Skin of body (tissue), 3 donors: ENCODE measurements at places on chromosomes 2 and 18.
A peak's percentile ranks its signal among the peaks of the same experiment; 100 is the strongest.

- DNase-seq = no peak
These were observed 22.4 kb upstream of the ARMC9 start for GRCh38 chr2:231176066-231176465.

DNA sequence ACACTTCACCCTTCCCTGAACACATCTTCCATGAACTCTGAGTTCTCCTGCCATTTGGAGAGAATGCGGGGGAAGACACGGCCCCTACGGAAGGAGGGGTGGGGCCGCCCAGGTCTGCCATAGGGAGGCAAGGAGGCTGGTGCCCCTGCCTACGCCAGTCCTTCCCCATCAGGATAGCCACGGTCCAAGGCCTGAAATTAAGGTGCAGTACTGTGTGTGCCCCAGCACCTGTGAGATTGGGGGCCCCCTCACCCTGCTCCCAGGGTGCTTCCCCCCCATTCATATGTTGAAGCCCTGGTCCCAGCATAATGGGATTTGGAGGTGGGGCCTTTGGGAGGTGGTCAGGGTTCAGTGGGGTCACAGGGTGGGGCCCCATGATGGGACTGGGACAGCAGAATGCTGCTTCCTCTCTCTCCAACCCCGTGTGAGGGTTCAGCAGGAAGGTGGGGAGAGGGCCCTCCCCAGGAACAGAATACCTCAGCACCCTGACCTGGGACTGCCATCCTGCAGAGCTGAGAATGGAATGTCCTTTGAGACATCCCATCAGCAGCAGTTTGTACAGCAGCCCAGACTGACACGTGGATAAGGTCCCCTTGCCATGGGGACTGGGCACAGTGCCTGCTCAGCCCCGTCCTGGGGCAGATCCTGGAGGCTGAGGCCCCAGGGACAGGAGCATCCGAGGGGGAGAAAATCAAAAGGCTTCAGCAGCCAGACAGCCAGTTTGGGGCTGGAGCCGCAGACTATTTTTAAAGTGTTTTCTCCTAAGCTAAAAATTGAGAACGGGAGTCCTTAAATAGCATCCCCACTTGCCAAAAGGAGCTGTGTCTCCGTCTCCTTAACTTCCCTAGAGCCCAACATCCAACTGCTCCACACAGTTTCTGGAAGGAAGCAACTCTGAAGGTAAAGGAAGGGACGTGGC is 105.1 kb downstream of the NDUFA10 start:
- no peak for DNase-seq

- no peak for DNase-seq
These were observed 22.7 kb downstream of the ALPK2 start for GRCh38 chr18:58606236-58606635.

DNA sequence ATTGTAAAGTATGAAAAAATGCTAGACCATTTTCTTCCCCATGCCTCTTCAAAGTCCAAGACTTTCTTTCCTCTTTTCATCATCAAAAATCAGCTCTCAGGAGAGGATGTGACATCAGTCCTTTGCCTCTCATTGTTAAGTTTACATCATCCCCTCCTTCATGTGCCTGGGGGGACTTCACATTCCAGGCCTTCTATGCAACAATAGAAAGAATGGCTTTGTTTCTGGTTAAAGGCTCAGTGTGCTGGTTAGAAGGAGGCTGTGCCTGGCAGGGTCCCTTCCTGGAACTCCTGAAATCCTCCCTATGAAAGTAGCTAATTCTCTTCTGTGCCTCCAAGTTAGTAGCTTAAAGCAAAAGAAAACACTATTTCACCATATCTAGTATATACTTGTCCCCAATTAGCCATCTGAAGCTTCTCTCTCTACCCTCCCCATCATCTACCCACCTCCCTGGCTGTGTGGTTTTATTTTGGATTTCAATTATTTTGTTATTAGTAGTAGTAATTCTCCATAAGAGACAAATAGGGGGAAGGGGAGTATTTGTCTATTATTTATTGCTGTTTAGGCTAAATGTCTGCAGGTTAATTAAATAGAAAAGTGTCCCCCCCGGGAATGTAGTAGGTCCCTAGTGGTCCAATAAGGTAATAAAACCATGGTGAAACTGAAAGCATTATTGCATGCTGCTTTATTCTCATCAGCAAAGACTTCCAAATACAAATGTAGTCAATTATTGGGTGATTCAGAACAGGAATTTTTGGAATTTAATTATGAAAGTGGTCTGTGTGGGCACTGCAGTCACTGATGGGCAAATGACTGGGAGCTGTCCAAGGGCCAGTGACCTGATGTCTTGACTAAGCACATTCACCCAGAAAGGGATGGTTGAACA is 69.0 kb downstream of the CPO start:
- no peak for DNase-seq

DNA sequence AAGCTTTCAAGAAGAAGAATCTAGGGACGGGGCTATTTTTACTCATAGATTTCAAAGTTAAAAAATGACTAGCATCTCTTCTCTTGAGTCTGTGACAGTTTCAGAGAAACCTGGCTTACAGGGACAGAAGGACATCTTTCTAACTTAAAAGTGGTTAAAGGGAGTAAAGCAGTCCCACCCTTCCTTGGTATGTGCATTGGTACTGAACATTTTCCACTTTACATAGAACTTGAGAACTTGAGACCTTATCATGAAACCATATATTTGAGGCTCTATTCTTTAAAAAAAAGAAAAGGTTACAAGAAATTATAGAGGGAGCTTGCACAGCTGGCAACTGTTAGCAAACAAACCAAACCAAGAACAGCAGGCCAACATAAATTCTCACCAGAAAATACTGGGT is 73.4 kb upstream of the GAREM1 start:
- no peak for DNase-seq

DNA sequence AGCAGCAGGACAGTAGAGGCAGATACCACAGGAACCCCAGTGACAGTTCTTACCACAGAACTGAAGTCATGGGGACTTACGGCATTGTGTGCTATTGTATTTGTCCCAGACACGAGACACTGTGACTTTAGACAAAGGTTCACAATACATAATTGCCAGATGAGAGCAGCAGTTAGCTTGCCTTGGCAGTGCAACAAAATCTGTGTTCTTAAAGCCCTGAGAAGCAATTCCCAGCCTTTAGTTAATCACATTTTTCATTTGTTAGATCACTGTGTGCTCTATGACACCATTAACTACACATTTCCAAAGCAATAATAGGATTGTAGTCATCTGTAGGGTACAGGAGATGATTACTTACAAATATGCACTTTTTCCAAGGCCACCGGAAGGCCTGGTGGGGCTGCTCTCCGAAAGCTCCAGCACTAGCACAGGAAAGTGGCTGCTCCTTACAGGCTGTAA is 97.5 kb upstream of the LDLRAD4 start:
- DNase-seq = peak; percentile 80

- no peak for DNase-seq
These were observed 105.0 kb downstream of the GPD2 start for GRCh38 chr2:156541229-156541628.

DNA sequence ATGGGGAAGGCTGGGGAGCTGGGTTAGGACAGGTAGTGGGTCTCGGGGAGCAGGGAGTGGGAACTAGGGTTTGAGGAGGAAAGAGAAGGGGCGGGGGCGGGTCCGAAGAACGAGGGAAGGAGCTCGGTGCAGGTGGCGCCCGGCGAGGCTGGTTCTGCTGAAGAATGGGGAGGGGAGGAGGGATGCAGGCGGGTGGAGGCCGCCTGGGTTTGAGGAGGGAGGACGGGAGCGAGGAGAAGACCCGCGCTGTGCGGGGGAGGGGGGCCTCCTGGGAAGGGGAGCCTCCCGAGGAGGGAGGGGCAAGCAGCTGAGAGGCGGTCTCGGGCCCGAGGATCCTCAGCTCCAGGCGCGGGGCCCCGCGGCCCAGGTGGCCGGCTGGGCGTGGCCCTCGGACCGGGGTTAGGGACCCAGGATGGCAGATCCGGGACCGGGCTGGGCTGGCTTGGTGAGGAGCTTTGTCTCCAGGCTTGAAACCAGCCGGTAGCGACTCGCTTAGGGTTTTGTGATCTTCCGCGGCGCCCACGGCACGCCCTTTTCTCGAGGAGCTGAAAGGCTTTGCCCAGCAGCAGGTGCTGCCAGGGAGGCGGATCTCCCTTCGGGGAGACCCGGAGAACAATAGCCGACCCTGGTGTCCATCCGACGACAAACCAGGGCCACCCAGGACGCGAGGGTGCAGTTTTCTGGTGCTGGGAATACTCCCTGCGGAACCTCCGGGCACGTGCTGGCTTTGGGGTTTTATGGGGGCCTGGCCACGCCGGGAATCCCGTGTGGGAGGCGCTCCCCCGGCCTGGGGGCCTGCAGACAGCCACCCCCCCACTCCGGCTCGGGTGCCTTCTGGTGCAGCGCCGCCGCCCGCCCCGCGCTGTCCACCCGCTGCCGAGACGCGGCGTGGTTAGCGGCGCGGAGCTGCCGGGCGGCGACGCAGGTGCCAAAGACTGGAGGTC is 1.4 kb downstream of the DPYSL5 start:
- DNase-seq = no peak

GRCh38 chr2:190126798-190127197 is 64.3 kb upstream of the MSTN start:
- peak; percentile 22 for DNase-seq

DNA sequence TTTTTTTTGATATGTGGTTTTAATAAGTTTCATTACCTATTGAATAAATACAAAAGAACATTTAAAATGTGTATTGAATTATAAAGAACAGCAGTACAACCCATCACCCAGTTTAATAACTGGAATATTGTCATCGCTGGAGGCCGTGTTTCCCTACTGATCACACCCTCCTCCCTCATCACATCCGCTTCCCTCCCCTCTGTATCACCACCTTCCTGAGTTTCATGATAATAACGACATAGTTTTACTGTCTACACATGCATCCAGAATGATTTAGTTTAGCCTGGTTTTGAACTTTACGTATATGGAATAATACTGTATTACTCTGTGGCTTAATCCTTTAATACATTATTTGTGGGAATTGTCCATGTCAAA is 2.1 kb downstream of the SERPINB8 start:
- DNase-seq = no peak

- DNase-seq = no peak
These were observed 19.6 kb upstream of the IL1A start for GRCh38 chr2:112803691-112804521.

- DNase-seq = no peak
These were observed 191.6 kb downstream of the BABAM2 start for GRCh38 chr2:28082131-28082530.

DNA sequence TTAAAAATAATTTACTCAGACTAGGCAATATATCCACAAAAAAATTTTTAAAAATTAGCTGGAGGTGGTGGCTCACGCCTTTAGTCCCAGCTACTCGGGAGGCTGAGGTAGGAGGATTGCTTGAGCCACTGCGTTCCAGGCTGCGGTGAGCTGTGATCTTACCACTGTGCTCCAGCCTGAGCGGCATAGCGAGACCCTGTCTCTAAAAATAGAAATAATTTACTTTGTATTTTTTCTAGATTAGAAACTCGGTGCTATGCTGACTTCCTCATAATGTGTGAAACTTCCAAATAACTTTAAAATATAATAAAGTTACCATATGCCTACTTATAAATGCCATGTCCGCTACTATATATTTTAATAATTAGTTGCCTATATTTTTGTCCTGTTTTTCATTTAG is 6.7 kb downstream of the PPIG start:
- DNase-seq = no peak

DNA sequence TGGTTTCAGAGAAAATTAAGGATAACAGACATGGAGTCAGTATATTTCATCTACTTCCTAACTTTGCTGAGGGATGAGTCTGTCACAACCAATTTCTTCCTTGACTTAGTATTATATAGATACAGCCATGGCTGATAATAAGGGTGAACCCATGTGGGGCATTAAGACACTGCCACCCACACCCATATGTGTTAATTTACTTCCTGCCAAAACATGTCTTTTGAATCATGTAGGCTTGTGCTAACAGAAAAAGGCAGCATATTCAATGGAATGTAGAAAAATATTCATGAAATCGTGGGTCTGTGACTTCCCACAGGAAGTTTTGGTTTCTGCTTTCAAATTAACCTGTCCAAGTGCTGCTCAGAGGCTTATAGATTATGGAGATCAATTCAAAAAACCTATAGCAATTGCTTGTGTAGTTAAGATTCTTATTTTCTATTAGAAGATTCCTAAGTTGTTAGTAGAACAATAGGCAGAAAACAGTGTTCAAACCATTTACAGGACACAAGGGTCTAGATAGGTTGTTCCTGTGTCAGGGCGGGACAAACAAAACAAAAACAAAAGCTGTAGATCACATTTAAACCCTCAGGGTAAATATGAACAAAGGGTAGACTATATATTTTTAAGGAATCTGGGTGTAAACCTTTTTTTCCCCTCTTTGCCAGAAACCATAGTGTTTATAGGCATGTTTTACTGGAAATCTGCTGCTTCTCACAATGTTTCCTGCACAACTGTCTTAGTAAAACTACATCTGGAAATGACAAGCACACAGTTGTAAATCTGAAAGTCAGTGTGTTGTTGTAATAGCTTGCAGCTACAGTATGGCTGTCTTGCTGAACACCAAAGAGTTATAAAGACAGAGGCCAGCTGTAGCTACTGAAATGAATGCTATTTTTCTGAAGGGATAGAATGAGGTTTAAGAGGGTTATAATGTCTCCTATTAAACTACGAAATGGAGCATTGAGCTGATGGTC is 691.2 kb downstream of the EPHA4 start:
- DNase-seq = peak; percentile 42

DNA sequence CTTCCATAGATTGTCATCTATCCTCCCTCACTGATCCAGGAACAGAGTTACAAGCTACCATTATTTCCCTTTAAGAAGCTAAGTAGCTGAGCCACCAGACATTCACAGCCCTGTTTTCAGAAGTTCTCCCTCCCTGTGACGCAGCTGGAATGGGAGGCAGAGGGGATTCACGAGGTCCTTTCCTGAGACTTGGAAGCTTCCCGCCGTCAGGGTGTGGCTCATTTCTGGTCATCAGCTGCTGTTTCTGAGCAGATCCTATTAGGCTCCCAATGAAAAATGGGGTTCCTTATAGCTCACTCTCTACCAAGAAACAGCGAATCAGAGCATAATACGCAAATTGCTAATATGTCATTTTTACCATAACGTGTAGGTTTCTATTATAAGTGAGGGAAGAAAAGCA is 559.3 kb upstream of the ID2 start:
- no peak for DNase-seq

DNA sequence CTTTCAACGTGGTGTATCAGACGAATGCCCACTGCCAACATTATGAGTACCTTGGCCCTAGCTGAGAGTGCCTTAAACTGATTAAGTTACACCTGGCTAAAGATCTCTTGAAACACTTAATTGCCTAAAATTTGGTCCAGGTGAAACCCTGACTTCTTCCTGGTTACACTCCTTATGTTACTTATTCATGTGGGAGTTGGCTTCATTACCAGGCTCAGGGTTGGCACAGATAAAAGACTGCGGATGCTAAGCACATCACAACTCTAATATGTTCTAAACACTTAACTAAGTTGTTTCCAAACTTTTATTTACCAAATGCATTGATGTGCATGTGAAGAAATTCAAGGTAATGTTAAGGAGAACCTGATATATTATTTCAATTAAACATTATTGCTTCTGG is 298.9 kb downstream of the TCF4 start:
- no peak for DNase-seq

- no peak for DNase-seq
These were observed 91.1 kb downstream of the TPO start for GRCh38 chr2:1504311-1504750.

DNA sequence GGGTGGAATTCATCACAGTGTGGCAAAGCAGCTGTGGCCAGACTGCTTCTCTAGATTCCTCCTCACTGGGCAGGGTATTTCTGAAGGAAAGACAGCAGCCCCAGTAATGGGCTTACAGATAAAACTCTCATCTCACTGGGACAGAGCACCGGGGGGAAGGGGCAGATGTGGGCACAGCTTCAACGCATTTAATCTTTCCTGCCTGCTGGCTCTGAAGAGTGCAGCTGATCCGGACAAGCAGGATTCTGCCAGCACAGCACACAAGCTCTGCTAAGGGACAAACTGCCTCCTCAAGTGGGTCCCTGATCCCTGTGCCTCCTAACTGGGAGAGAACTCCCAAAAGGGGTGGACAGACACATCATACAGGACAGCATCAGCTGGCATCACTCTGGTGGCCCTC is 779.9 kb upstream of the CNTNAP5 start:
- no peak for DNase-seq
